A549 treated with ZK216348 at 1 μM for 4 hours (cell line): ENCODE measurements at places on chromosomes 7 and 10. TPM values are rescaled to one million over a fixed set of nuclear protein-coding genes. Genes with fewer than 3 reads are reported as not detected.

The PTPRN2 gene
- 0.33 to 1.5 TPM (median 0.86 TPM) in 5 replicates for total RNA-seq

The WIPF3 gene
- total RNA-seq: 0.49 to 0.77 TPM (median 0.62 TPM) in 5 replicates

The EEF1AKMT2 gene
- total RNA-seq: 13.7 to 23.5 TPM (median 18.9 TPM) in 5 replicates

The SFTPA2 gene
- total RNA-seq: not detected in 5 replicates

The PLXNA4 gene
- total RNA-seq: 0.49 to 1.6 TPM (median 0.74 TPM) in 5 replicates

The RNF32 gene
- total RNA-seq: 1.1 to 3.1 TPM (median 1.6 TPM) in 5 replicates

The NKX1-2 gene
- 0.07 TPM in 1 of 5 replicates, not detected in the others for total RNA-seq
